ENCODE measurements at places on chromosomes 12 and 14. TPM values are rescaled to one million over a fixed set of nuclear protein-coding genes. Genes with fewer than 3 reads are reported as not detected.

RPGRIP1 gene
- total RNA-seq: not detected

HRK gene
- not detected for total RNA-seq

PIK3C2G gene
- 1.7 TPM for total RNA-seq

FAM90A1 gene
- total RNA-seq: not detected

SIX1 gene
- total RNA-seq: 3.7 TPM

SLC7A8 gene
- total RNA-seq: 68.5 TPM

SPIC gene
- not detected for total RNA-seq

ESR2 gene
- 2.2 TPM for total RNA-seq

PLCZ1 gene
- total RNA-seq: not detected

SLC17A8 gene
- not detected for total RNA-seq

SYNDIG1L gene
- not detected for total RNA-seq

PKP2 gene
- 16.2 TPM for total RNA-seq

AQP6 gene
- total RNA-seq: not detected

TRPV4 gene
- total RNA-seq: 5.6 TPM

RNU4-1 gene
- under 0.01 TPM for total RNA-seq

DNA sequence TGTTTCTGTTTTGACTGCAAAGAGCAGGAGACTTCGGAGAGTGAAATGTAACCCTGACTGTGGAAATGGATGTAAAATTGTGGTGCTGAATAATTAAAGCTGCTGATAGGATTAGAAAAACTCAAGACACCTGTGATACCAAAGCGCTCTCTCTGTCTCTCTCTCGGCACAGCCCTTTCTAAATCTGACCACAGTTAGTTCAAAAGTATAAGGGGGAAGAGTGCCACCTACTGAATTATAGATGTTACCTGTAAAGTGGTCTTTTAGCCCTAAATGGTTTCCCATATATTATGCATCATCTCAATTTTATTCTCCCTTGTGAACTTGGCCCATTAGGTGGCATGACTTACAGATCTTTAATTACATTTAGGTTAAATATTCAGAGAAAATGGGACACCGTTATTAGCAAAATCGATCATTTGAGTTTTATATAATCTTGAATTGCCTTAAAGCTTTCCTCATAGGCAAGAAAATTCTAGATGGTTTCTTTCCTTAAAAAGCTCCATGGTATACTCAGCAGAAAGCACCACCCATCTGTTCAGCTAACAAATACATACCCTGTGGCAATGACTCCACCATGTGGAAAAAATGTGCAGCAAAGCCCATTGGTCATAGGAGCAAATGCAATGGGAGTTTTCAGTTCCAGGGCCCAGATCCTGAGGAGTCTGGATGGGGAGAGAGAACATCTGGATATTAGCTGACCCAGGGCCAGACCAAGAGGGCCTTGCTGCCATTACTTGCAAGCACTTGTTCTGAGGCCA, 18.1 kb downstream of the RFC5 start:
- DNase-seq: no peak

DNA sequence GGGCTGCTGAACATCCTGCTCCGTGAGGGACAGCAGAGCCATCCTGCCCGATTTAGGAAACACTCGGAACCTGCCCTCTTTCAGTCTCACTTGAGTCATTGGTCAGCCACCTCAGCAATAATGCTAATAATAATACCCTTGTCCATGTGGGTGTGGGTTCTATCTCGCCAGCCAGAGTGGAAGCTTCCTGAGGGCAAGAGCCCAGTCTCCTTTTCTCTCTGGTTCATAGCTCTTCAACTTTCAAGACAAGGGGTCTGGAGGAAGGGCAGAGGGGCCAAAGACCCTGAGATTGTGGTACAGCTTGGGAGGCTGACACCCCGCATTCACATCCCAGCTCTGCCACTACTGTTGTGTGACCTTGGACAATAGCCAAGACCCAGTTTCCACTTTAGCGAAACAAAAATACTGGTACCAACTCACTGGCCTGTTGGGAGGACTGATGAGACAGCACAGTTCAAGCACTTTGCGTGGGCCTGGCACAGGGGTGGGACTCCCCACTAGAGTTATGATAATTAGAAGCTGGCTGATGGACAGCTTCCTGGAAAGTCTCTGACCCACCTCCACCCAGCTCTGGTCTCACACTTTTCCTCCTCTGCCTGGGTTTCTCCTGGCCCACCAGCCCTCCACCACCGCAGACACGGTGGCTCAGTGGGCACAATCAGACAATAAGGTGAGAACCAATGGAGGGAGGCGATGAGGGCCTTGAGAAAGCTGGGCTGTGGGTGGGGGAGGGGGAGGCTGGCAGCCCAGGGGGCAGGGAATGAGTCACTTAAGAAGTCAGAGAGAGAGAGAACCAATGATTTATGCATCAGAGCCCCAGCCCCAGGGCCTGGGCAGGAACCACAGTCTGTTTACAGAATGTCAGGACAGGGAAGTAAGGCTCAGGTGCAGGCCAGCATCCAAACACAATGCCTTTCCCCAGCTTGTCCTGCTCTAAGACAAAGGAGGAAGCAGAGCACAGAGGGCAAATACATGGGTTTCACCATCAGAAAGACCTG, 9.6 kb downstream of the FAIM2 start:
- DNase-seq: no peak

DNA sequence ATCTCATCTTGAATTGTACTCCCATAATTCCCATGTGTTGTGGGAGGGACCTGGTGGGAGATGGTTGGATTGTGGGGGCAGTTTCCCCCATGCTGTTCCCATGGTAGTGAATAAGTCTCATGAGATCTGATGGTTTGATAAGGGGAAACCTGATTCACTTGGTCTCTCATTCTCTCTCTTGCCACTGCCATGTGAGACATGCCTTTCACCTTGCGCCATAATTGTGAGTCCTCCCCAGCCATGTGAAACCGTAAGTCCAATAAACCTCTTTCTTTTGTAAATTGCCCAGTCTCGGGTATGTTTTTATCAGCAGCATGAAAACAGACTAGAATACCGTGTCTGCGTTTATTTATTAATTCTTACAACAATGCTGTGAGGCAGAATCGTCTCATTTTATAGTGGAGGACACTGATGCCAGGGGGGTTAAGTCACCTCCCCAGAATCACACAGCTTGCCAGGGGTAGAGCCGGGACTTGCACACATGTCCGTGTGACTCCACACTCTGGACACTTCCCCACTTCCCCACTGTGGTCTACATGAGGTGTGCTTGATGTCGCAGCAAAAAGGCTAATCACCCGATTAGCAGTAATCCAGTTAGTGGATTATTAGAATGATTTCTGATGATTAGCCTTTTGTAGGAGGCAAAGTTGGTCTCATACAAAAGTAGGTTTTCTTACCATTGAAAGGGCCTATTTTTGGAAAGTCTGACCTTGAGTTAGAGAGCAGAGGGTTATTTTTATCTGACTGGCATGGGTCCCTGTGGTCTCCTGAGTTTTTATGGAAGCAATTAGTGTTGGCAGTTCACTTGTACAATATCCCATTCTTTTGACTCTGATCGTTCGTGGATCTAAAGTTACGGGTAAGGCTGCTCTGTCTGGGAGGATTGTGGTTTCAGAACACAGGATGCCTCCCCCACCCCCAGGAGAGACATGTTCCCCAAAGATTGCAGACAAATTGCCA, 47.4 kb upstream of the BCL7A start:
- no peak for DNase-seq

DNA sequence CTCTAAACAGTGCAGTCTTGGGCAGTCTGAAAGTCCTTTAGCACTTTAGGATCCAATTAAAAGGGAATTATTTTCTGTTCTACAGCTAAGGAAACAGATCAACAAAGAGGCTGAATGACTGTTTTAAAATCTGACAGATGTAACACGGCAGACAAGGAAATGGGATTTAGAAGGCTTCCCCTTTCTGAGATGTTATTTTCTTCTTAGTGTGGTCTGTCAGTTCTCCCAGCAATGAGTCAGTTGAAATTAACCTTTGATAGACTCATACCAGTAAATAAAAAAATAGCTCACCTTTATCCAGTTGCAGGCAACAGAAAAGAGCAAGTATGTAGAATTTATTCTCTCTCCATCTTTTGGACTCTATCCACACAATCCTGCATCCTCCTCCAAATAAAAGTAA, 98.1 kb downstream of the NEDD1 start:
- no peak for DNase-seq

DNA sequence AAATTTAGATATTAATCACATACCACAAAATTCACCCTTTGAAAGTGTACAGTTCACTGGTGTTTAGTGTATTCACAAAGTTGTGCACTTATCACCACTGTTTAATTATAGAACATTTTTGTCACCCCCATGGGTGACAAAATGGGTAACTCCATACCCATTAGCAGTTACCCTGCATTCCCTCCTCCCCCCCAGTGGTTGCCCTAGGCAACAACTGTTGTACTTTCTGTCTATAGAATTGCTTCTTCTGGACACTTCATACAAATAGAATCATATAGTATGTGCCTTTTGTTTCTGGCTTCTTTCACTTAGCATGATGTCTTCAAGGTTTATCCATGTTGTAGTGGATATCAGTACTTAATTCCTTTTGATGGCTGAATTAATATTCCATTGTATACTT, 52.7 kb downstream of the FBXO34 start:
- DNase-seq: no peak

DNA sequence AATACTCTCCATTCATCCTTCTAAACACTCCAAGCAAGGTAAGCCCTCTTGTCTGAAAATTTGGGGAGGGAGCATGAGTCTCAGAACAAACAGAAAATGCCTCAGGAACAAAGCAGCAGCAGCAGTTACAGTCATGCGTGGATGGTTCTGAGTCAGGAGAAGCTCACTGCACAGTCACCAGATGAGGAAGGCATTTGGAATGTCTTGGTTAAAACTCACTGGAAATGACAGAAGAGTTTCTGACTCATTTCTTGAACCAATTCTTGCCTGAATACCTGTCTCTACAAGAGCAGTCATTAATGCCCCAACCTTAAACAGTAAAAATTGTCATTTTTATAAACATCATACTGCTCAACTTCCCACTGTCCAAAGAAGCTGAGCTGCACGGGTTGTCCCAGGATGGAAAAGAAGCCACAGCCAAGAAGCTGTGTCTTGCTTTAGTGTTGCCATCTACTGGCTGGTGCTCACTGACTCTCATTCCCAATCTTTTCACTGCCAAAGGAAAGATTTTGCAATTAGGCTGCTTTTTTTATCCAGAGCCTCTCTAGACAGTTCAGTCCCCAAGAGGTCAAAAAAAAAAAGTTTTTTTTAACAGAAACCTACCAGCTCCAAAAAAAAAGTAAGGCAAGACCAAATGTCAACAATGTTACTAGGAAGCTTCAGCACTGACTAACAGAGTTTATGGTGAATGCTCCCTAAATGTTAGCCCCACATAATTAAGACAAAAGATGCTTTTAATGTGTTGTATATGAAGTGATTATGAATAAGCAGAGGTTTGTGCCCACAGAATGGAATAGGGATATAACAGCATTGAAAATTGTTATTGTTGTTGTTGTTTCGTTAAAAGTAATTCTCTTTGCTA, 40.4 kb downstream of the KICS2 start:
- peak; percentile 90 for DNase-seq

GRCh38 chr12:13000616-13000924, 505 bp upstream of the HEBP1 start:
- no peak for DNase-seq

DNA sequence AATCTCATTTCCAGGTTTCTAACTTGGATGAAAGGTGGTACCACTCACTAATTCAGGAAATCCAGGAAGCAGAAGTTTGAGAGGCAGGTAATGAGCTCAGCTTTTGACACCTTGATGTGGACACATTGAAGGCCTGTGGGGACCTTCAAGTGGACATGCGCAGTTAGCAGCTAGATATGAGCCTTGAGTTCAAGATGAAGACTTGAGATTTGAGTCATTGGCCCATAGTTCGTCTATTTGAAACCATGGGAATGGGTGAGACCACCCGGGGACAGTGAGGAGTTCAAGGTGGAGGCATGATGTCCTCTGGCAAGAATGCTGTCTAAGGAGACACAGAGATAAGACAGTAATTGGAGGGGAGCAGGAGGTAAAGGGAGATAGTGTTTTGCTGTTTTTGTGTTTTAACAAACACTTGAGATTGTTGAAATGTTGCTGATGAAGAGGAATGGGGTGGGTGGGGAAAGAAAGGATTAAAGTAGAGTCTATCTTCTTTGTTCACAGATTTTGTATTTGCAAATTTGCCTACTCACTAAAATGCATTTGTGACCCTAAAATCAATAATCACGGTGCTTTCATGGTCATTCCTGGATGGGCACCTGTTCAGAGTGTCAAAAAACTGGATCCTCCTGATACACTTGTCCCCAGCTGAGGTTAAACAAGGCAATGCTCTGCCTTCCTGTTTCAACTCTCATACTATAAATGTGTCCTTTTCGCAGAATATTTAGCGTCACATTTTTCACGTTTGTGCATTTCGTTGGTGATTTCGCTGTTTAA, 69.5 kb upstream of the PLXNC1 start:
- no peak for DNase-seq

GRCh38 chr12:18576104-18576626, 161.6 kb downstream of the PLCZ1 start:
- DNase-seq: no peak

DNA sequence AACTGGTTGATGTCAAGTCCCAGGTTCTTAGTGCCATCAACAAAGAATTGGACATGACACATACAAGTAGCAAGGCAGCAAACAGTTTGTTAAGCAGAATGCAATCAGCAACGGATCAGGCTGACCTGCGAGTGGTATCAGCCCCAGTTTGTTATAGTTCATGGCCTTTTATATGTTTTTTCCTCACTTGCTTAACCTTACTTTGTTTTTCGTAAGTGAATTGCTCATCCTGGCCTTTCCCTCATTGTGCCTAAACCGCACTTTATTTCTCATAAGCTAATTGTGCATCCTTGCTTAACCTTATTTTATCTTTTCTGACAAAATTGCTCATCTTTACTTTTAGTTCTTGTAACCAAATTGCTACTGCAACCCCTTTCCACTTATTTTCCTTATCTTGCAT, 4.1 kb downstream of the ETFBKMT start:
- no peak for DNase-seq

- no peak for DNase-seq
Observed at GRCh38 chr12:68119724-68120211, 39.8 kb downstream of the IFNG start.
